ENCODE measurements at places on chromosomes 2 and 18.
A peak's percentile ranks its signal among the peaks of the same experiment; 100 is the strongest.

- no peak for DNase-seq
Measured at GRCh38 chr2:15748736-15749323, 157.2 kb downstream of the DDX1 start.

DNA sequence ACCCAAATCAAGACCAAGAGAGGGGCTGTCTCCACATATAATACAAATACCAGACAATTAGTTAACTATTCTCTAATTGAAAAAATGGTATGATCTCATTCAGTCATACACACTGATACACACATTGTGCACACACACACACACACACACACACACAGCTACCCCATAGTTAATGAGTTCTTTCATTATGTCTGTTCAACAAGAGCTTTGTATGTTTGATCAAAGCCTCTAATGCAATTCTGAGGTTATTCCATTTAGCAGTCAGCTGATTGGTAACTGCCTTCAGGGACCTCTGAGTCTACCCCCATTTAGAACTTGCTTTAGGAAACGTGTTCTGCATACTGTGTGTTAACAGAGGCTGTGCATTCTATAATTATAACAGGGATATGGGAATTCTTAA is 741.4 kb upstream of the LRRTM4 start:
- no peak for DNase-seq

DNA sequence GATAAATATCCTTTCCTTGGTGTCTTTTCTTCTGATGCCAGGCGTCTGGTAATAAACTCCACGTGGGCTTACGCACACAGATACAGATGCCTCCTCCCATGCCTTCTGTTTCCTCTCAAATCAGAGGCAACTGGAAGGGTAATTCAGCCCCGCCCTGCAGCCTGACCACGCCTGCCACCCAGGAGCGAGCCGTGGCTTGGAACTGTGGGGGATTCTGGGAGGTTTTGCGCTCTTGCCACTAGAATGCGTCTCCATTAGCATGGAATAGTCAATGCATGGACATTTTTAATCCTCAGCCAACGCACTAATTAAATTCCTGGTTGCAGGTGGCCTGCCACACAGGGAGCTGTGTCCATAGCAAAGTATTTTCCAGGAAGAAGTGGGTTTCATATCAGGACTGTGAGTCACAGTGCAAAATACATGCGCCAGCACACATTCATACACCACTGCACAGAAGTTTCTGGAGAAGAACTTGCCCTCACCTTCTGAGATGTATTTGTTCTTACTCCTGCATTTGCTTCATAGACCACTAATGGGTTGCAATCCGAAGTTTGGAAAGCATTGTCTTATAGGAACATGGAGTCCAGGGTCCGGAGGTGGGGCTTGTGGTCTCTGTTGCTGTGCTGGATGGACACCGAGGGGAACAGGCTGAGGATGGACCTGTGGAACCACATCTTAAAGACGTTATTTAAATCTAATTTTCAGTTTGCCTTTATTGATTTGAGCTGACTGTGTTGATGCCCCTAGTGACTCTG is 151.4 kb downstream of the LDLRAD4 start:
- DNase-seq = no peak

DNA sequence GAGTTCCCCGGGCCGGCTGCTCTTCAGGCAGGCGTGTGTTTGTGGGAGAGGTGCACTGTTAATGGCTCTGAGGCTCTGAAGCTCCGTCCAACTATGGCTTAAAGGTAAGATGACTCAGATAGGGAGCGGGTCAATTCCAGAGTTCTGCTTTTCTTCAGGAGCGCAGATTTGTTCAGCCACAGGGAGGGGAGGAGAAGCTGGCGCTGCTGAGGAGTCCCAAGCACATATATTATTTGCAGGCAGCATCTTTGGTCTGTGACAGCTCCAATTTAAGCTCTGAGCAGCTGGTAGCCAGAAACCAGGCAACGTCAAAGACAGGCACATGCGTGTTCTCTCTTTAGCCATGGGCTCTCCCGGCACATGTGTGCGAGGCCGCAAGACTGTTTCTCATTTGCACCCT is 229.2 kb downstream of the BCL2 start:
- DNase-seq = no peak

DNA sequence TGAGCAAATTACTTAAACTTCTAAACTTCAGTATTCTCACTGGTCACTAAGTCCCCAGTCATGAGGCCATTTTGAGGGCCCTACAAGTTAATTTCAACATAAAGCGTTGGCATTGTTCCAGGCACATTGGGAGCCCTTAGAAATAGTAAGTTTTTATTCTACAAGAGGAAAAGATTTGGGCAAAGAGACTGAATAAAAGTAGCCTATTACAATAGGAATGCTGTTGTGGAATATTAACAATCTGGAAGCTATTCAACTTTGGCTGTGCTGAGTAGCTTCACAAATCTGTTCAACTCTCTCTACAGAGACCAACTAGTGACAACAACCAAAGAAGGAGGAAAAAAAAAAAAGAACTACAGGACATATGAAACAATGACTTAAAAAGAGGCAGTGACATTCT is 1287.5 kb upstream of the NXPH2 start:
- DNase-seq = no peak

DNA sequence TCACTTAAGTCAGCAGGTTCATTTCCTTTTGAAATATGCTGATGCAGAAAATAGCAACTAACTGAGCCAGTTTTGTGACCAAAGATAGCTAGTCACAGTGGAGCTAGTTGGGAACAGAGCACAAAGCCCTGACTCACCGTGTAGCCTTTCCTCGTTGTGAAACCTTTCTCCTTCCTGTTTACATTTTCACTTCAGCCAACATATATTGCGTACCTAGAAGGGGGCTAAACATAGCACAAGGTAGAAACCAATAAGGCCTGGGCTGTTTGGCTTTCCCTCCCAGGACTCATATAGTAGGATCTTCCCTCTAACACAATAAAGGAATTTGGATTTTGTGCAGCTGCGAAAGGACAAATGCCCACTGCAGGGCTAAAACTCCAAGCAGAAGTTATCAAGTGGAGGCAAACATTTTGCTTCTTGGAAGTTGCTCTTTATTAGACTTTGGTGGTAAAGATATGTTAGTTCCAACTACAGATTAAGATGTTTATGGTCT is 24.5 kb upstream of the LPIN2 start:
- peak; percentile 30 for DNase-seq

DNA sequence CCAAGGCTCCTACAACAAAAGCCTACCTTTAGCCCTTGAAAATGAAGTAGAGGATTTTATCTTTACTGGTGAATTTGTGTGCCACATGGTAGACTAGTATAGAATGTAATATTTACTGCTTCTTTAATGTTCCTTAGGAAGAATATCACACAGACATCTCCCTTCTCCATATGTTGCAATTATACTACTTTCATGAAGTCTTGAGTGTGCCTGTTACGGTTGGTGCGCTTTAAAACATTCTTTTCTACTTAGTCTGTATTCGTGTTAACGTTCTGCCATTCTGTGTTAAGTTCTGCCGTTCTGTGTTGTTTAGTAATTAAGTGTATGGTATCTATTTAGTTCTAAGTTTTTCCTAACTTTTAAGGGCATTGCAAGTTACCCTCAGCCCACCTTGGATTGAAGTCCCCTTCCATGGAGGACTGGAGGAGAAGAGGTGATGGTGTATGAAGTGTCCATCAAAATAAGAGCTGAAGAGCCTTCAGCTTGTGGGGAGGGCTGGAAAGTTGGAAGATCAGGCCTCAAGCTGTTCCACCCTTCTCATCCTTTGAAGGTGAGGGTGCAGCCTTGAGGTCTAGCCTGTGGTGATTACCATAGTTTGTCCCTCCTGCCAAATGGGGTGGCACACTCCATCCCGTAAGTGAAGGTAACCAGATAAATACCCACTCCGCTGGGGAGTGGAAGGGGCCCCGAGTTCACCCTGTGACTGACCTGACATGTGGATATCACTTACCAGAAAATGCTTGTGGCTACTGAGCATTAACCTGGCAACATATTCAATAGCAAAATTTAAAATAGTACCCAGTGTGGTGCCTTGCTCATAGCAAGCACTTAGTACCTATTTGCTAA is 131.3 kb downstream of the SPTBN1 start:
- no peak for DNase-seq

- DNase-seq = no peak
Measured at GRCh38 chr2:69046221-69046662, 33.3 kb downstream of the ANTXR1 start.

GRCh38 chr2:197212344-197213262 is 98.0 kb downstream of the ANKRD44 start:
- no peak for DNase-seq

- DNase-seq = no peak
Measured at GRCh38 chr2:98205889-98206288, 118.9 kb downstream of the VWA3B start.

DNA sequence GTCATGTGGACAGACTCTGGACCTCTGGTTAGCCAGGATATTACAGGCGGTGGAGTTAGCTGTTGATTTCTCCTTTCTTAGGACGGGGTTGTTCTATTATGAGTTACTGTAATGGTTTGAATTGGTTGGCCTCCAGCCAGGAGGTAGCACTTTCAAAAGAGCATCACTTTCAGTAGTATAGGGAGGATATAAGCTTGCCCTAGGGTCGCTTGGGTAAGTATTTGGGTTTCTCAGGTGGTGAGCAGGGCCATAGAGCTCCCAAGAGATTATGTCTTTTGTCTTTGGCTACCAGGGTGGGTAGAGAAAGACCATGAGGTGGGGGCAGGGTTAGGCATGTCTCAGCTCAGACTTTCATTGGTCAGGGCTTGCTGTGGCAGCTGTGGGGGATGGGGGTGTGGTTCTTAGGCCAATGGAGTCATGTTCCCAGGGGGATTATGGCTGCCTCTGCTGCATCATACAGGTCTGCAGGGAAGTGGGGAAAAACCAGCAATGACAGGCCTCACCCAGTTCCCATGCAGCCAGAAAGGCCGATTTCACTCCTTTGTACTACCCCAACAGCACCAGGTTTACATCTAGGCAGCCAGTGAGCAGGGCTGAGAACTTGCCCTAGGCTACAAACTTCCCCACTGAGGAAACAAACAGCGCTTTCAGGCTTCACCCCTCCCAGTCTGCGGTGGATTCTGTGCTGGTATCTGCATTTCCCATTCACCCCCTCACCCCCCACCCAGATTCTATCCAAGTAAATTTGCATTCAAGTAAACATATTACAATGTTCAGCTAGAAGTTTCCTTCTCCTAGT is 89.4 kb upstream of the SLC38A11 start:
- DNase-seq = no peak

- DNase-seq = no peak
Measured at GRCh38 chr2:197559681-197560080, 43.8 kb downstream of the MOB4 start.

GRCh38 chr2:23464905-23465537 is 80.0 kb downstream of the KLHL29 start:
- DNase-seq = no peak
